ENCODE measurements at places on chromosomes 3 and 15. TPM values are rescaled to one million over a fixed set of nuclear protein-coding genes. Genes with fewer than 3 reads are reported as not detected.

Gene KCNAB1
- not detected for total RNA-seq

Gene AHSG
- total RNA-seq, result not detected

Gene MELTF
- 9.0 TPM for total RNA-seq

Gene SAMMSON
- total RNA-seq, result not detected

Gene EPHA6
- 0.07 TPM for total RNA-seq

Gene NR2F2
- not detected for total RNA-seq

Gene CRBN
- 69.8 TPM for total RNA-seq

Gene SHC4
- total RNA-seq, result 1.3 TPM

All from T-helper 2 cell treated with Interferon-gamma antibody and Interleukin-4, amounts not matched to agents 100 ng/mL and 5 ng/mL, for 36 hours (primary cell).